ENCODE measurements at places on chromosomes 12 and 14.

DNA sequence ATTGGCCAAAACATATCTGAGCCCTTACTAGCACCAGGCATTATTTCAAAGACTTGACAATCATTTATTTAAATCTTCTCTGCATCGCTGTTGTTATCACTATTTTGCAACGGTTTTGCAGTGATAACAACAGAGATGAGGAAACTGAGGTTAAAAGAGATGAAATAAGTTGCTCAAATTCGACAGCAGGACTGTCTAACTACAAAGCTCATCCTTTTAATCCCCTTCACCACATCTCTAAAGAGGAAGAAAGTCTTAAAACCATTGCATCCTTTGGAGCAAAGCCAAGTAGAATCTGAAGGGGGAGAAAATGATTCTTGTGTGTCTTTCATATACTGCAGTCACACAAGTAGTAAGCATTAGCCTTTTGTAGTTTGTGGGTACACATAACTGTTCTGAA lies 14.8 kb upstream of the ETNK1 start:
- DNase-seq = no peak

GRCh38 chr12:88944397-88944796 lies 364.1 kb upstream of the KITLG start:
- DNase-seq = no peak

- no peak for DNase-seq
Observed at GRCh38 chr14:82328442-82328841, 794.8 kb upstream of the SEL1L start.

GRCh38 chr14:61332658-61333029 lies 11.3 kb downstream of the PRKCH start:
- no peak for DNase-seq

DNA sequence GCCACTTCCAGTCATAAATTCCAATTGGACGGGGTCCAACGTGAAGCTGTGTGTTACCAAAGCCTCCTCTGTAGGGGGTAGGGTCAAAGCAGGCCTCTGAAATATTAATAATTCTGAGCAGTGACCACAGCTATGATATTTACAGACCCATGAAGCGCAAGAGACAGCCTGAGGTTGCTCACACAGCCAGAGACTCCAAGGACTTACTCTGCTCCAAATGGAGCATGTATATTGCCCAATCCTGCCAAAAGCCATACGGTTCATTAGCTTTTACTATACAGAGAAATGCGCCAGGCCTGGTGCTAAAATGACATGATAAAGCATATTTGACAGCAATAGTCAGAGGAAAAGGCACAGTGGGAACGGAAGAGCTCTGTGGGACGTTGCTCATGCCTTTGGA lies 151.3 kb downstream of the PAH start:
- peak; percentile 44 for DNase-seq

DNA sequence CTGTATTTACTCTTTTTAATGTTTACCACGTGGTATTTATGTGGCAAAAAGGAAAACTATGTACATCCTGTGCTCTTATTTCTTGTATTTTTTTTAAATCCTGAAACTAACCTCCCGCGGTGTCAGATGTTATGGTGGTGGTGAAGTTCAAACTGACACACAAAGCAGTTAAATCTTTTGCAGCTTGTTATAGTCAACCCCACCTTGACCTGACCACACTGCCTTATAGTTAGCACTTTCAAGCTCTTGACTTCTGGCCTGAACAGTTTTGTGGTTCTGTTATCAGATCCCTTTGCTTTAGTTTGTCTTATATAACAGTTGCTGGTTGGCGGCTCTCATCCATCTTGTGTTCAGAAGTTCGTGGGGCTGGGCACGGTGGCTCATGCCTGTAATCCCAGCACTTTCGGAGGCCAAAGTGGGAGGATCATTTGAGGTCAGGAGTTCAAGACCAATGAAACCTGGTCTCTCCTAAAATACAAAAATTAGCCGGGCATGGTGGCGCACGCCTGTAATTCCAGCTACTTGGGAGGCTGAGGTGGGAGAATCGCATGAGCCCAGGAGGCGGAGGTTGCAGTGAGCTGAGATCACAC lies 2.1 kb downstream of the UNG start:
- no peak for DNase-seq

DNA sequence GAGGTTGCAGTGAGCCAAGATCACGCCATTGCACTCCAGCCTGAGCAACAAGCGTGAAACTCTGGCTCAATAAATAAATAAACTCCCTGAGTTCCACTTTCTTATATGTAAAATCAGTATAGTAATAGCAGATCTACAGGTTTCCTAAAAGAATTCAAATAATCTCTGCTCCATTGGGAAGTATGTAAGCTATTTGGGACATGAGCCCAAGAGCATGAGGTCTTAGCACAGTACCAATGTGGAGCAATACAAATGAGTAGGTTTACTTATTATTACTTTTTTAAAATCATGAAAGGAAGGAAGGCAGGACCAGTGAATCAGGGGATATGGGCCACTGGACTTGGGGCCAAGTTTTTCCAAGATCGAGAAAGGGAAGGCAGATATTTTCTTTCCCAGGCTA lies 216.9 kb upstream of the DIO2 start:
- no peak for DNase-seq

Measured in retina (tissue), 1 donor.